ENCODE measurements at places on chromosomes 13 and 19.

DNA sequence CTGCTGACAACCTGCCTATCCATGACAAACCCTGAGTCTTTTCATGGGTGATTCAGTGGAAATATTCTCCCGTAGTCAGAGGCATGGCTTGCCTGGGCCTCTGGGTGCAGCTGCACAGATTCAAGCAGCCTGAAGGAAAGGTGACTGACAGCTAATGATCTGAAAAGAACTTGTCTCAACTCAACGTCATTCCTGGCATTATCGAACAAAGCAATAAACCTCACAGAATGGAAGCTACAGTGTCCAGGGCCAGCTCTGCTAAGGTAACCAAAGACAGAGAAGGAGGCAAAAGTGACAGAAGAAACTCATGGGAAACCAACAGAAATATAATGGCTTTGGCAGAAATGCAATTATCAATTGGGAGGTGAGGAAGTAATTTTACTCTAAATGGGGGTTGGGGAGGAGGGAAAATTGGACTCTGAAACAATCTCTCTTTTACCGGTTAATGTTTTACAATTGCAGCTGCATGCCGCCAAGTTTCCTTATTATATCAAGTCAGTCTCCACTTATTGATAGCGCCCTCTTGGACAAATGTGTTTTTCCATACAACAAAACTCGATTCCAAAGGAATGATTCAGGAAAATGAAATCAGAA lies 12.9 kb downstream of the STARD13 start:
- peak; percentile 55 for DNase-seq

GRCh38 chr19:14433554-14434501 lies 722 bp downstream of the PKN1 start:
- no peak for DNase-seq

DNA sequence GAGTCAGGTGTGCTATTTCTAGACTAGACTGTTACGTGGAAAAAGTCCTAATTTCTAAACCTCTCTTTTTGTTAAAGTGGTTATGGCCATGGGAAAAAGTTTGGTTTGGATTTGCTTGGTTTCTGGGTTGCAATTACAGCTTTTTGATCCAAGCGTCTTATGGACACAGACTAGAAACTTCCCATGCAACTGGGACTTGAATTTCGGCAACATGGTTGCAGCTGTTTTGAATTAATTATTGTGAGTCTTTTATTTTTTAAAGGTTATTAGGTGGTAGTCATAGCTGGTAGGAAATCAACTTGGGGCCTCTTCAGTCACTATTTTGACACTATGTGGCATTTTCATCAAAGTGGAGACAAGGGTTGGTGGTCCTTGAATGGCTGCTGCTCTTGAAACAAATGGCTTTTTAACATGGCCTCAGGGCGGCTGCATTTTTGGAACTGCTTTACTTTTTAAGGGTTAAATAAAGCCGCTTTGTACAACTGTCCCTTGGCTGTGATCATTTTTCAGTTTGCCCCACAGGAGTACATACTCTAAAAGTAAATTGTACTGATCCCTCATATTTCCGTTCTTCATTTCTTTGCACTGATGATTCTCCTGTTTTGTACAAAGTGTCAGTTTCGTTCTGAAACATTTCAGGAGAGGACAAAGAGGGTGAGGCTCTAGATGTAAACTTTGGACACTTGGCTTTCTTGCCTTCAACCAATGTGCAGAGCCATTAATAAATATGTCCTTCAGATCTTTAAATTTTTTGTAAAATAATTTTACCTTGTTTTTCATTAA lies 15.9 kb downstream of the HNRNPM start:
- DNase-seq, result no peak

GRCh38 chr13:80239571-80240255 lies 101.2 kb downstream of the SPRY2 start:
- no peak for DNase-seq

DNA sequence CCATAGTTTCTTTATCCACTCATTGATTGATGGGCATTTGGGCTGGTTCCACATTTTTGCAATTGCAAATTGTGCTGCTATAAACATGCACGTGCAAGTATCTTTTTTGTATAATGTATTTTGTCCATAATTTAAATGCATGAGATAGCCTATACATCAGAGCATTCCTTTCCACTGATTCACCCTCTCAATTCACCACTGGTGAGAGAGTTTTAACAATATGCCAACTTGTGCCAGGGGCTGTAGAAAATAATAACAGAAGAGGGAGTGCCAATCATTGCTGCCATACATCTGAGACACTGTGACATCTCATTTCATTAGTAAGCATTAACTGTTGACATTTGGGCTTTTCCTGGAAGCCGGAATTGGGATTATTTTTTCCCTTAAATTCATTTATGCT lies 125.1 kb downstream of the RAP2A start:
- no peak for DNase-seq

DNA sequence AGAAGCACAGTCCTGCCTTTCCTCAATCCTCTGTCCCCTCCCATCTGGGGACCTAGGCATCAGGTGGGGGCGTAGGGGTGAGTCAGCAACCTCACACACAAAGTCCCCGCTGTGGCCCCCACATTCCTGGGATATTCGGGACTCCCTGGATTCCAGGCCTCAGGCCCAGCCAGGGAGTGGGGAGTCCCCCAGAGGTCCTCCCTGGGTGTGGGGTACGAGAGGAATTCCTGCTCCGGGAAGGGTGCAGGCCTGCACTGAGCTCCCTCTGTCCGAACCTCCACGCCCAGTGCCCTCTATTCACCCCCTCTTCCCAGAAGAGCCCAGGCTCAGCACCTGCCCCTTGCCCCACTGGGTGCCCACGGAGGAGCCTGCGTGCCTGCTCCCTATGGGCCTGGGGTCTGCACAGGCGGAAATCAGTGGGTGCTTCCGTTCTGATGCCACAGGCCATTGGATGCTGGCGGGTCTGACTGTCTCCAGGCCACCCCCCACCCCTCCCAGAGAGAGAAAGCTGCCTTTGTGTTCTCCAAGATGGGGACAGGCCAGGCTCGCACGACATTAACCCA lies 3.4 kb downstream of the CADM4 start:
- peak; percentile 35 for DNase-seq

- DNase-seq, result no peak
Observed at GRCh38 chr13:113638173-113638746, 19.7 kb downstream of the ATP4B start.

DNA sequence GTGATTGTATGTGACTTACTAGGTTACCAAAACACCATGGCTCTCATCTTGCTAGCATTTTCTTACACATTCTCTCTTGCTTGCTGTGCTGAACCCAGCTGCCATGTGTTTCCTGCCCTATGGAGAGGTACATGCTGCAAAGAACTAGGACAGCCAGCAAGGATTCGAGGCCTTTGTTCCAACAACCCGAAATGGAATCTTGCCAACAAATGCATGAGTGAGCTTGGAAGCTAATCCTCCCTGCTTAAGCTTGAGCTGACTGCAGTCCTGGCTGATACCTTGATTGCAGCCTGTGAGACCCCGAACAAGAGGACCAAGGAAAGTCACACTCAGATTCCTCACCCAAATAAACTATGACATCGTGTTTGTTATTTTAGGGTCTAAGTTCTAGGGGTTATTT lies 651.2 kb downstream of the SLITRK6 start:
- DNase-seq, result peak; percentile 21

- DNase-seq, result no peak
Observed at GRCh38 chr13:110332750-110333149, 25.7 kb downstream of the COL4A2 start.

GRCh38 chr13:58869566-58869965 lies 1238.0 kb downstream of the PCDH17 start:
- DNase-seq, result no peak

GRCh38 chr13:39835253-39835652 lies 179.8 kb downstream of the COG6 start:
- DNase-seq, result peak; percentile 31

DNA sequence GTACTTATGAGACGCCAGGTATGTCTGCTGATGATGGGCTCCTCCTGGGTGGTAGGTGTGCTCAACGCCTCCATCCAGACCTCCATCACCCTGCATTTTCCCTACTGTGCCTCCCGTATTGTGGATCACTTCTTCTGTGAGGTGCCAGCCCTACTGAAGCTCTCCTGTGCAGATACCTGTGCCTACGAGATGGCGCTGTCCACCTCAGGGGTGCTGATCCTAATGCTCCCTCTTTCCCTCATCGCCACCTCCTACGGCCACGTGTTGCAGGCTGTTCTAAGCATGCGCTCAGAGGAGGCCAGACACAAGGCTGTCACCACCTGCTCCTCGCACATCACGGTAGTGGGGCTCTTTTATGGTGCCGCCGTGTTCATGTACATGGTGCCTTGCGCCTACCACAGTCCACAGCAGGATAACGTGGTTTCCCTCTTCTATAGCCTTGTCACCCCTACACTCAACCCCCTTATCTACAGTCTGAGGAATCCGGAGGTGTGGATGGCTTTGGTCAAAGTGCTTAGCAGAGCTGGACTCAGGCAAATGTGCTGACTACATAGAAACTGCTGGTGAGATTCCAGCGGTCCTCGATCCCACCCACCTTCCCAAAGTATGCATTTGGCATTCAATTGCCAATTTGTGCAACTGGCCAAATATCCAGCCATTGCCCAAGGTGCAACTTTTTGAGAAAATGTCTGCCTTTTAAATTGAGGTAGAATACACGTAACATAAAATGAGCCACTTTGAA lies 10.2 kb downstream of the OR2Z1 start:
- peak; percentile 2 for DNase-seq

GRCh38 chr13:52026246-52026626 lies 1.7 kb downstream of the UTP14C start:
- DNase-seq, result no peak

GRCh38 chr19:30930941-30931706 lies 418.1 kb downstream of the TSHZ3 start:
- no peak for DNase-seq

DNA sequence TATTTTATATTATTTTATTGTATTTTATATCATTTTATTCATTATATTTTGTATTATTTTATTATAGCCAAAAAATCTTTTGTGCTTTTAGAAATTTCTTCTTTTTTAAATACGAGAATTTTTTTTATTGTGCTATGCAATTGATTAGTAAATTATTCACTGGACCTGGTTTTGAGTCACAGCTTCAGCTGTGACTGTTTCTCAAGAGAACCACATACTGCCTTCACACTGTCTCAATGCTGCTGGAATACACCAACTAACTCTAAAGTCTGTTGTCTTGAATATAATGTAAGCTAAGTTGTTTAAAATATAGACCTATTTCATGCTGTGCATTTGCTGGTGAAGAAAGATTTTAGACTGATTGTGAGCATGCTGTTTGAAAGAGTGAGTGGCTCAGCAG lies 423.6 kb downstream of the NDFIP2 start:
- DNase-seq, result no peak

DNA sequence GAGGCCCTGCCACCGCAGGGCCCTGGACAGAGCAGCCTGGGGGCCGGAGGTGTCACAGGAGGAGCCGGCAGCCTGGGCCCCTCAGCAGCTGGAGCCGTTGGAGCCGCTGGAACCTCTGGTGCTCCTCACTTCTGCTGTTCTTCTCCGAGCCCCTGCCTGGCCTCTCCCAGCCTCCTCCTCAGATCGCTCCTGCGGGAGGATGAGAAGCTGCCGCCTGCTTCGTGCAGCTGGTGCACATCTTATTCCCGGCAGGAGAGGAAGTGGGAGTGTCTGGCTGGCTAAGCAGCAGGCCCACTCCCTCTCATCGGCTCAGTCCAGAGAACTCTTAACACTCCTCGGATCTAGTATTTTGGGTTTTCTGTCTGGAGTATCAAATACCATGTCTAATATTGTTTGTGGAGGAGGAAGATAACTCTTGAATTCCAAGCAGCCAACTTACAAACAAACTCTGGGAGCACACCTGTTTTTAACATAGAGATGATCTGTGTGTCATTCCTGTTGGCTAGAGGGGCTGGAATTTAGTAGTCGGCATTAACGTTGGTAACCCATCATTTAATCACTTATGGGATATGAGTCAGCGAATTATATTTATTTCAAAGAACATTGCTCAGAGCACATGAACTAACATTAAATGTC lies 37.1 kb upstream of the RNF113B start:
- peak; percentile 70 for DNase-seq

DNA sequence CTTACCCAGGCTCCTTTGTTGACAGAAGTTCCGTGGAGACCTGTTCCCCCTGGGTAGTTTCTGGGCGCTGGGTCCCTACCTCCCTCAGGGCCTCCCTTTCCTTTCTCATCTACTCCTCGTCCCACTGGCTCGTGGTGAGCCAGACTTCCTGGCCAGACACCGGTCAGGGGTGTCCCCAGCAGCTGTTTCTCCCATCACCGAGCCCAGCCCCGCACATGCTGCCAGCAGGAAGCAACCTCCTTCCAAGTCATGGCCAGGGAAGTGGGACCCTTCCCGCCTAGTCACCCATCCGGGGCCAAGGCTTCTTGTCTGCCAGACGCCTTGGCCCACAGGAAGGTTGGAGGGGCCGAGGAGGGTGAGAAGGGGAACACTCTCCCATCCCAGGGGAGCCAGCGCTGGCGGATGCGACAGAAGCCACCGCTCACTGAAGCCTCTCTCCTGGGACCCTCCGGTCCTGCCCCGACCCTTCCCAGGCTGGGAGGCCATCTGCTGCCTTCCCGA lies 5.7 kb downstream of the PAK4 start:
- no peak for DNase-seq

GRCh38 chr19:27675771-27676170 lies 1537.2 kb downstream of the UQCRFS1 start:
- DNase-seq, result no peak

- no peak for DNase-seq
Observed at GRCh38 chr13:48113756-48114130, 18.8 kb upstream of the MED4 start.

- DNase-seq, result peak; percentile 37
Observed at GRCh38 chr13:31919971-31920726, 111.4 kb upstream of the FRY start.

DNA sequence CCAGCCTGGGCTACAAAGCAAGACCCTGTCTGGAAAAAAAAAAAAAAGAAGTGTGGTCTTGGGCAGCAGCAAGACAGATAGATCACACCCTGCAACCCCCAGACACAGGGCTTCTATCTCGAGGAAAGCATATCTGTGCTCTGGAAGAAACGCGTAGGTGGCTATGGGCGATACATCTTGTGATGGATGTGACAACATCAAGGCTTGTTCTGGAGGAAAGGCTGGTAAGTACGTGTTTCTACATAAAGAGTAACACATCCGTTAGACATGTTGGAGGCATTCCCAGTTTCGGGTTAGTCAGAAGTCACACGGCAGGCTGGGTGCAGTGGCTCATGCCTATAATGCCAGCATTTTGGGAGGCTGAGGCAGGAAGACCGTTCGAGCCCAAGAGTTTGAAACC lies 6.6 kb upstream of the DHDH start:
- DNase-seq, result peak; percentile 97

GRCh38 chr19:1214299-1214861 lies 8.8 kb downstream of the STK11 start:
- no peak for DNase-seq

GRCh38 chr13:109384491-109385241 lies 401.7 kb downstream of the IRS2 start:
- peak; percentile 85 for DNase-seq

All from M059J (cell line).